ENCODE measurements at places on chromosomes 1 and 21. TPM values are rescaled to one million over a fixed set of nuclear protein-coding genes. Genes with fewer than 3 reads are reported as not detected.

SH3D21 gene
- total RNA-seq: 6.2 TPM

GPA33 gene
- not detected for total RNA-seq

CTSS gene
- total RNA-seq: 5.2 TPM

CFAP74 gene
- total RNA-seq: not detected

CHIT1 gene
- not detected for total RNA-seq

AUNIP gene
- total RNA-seq: 5.6 TPM

FCAMR gene
- not detected for total RNA-seq

PGD gene
- 163 TPM for total RNA-seq

SEMA4A gene
- total RNA-seq: 1.2 TPM

IL19 gene
- not detected for total RNA-seq

TTC34 gene
- total RNA-seq: 0.12 TPM

RHD gene
- not detected for total RNA-seq

CLDN14 gene
- 0.37 TPM for total RNA-seq

KIF17 gene
- total RNA-seq: 4.6 TPM

PODN gene
- 35.1 TPM for total RNA-seq

TEDDM1 gene
- total RNA-seq: not detected

POU3F1 gene
- total RNA-seq: not detected

SPRR2F gene
- total RNA-seq: not detected

AMY2A gene
- total RNA-seq: not detected

RGS16 gene
- total RNA-seq: 0.22 TPM

KCNN3 gene
- total RNA-seq: under 0.01 TPM

CCDC24 gene
- 5.9 TPM for total RNA-seq

ACKR1 gene
- not detected for total RNA-seq

PSMA5 gene
- total RNA-seq: 72.8 TPM

SLAMF6 gene
- not detected for total RNA-seq

CTTNBP2NL gene
- 14.6 TPM for total RNA-seq

LIN28A gene
- total RNA-seq: not detected

OLFML3 gene
- total RNA-seq: 300 TPM

PRR9 gene
- total RNA-seq: 1.2 TPM

KCNA3 gene
- total RNA-seq: 1.6 TPM

ARTN gene
- total RNA-seq: 0.50 TPM

SPATA17 gene
- 0.50 TPM for total RNA-seq

ATXN7L2 gene
- 2.1 TPM for total RNA-seq

NOS1AP gene
- total RNA-seq: 0.44 TPM

CADM3 gene
- total RNA-seq: 0.22 TPM

REG4 gene
- total RNA-seq: not detected

CELA2B gene
- total RNA-seq: not detected

ZNF683 gene
- total RNA-seq: not detected

MTARC2 gene
- 1.5 TPM for total RNA-seq

CYP4B1 gene
- total RNA-seq: not detected

DISP3 gene
- total RNA-seq: under 0.01 TPM

FCRLB gene
- total RNA-seq: 16.6 TPM

OR2T2 gene
- total RNA-seq: not detected

CHI3L2 gene
- total RNA-seq: 0.22 TPM

SLC9C2 gene
- not detected for total RNA-seq

E2F2 gene
- 0.50 TPM for total RNA-seq

CLIC6 gene
- 0.25 TPM for total RNA-seq

IFNAR1 gene
- total RNA-seq: 17.7 TPM

SPRR2E gene
- total RNA-seq: not detected

NUP210L gene
- total RNA-seq: under 0.01 TPM

FCER1G gene
- total RNA-seq: not detected

NTRK1 gene
- not detected for total RNA-seq

FMN2 gene
- total RNA-seq: 6.0 TPM

TOR1AIP2 gene
- total RNA-seq: 86.9 TPM
